PC-3 (cell line): ENCODE measurements at places on chromosomes 3 and 15. TPM values are rescaled to one million over a fixed set of nuclear protein-coding genes. Genes with fewer than 3 reads are reported as not detected.

RTP1 gene
- not detected in 2 replicates for total RNA-seq

CAND2 gene
- 2.4 and 4.8 TPM in 2 replicates for total RNA-seq

TMEM108 gene
- not detected in 2 replicates for total RNA-seq

ZPLD1 gene
- total RNA-seq: 0.15 TPM in 1 of 2 replicates, not detected in the other

DNA sequence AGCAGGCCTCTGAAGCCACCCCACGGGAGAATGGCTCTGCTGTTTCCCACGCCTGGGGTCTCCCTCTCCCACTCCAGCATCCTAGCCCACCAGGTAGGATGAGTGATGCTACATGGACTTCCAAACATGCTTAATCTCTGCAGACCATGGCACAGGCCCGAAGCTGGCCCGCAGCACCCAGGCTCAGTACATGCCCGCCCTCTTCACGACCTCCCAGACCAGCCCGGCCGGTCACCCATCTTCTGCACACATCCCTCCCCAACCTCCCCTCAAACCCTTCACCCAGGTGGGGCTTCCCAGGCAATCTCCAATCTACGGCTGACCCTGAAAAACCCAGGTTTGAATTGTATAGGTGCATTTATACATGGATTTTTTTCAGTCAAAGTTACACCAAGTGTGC is 264.0 kb downstream of the TJP1 start:
- H3K4me1 ChIP-seq: no peaks in the 10 kb centered on the region
- H3K27ac ChIP-seq: no peak overlapping the region
- H3K36me3 ChIP-seq: no peaks in the 10 kb centered on the region
- DNase-seq: no peak

MRAS gene
- 2.8 and 5.3 TPM in 2 replicates for total RNA-seq

GRCh38 chr3:6229778-6230410 is 631.0 kb upstream of the GRM7 start:
- no peaks in the 10 kb centered on the region for H3K36me3 ChIP-seq
- DNase-seq: no peak

GRCh38 chr15:91202510-91203102 is 102.5 kb downstream of the SV2B start:
- H3K4me1 ChIP-seq: no peaks in the 10 kb centered on the region
- no peak for DNase-seq
- no peak overlapping the region for H3K4me3 ChIP-seq
- H3K27me3 ChIP-seq: peaks cover 69% of the 10 kb centered on the region
- H3K36me3 ChIP-seq: no peaks in the 10 kb centered on the region
- no peak overlapping the region for H3K27ac ChIP-seq

ZNF501 gene
- not detected in 2 replicates for total RNA-seq

CLDN1 gene
- 6.8 and 9.6 TPM in 2 replicates for total RNA-seq

TRIM59 gene
- total RNA-seq: 25.3 and 26.4 TPM in 2 replicates

DNA sequence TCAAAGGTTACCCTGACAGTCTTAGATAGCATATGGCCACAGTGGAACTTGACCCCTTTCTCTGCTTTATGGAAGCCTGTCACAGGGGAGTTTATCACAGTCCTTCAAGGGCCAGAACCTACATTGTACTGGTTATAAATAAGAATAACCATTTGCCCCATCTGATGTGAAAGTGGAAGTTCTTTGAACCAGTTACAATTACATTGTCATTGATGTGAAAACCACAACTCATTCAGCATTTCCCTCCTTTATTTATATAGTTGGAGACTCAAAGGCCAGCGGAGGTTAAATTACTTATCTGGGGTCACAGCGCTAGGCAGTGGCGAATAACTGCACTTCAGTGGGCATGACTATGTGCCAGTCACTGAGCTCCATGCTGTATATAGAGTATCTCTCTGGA is 60.5 kb upstream of the TBC1D5 start:
- H3K4me1 ChIP-seq: peaks cover 22% of the 10 kb centered on the region
- H3K27me3 ChIP-seq: no peaks in the 10 kb centered on the region
- H3K4me3 ChIP-seq: no peak overlapping the region
- no peak overlapping the region for H3K27ac ChIP-seq
- DNase-seq: no peak
